ENCODE measurements at places on chromosomes 3 and 15.

GRCh38 chr3:10602769-10603768 is 97.7 kb upstream of the ATP2B2 start:
- peak; percentile 29 for DNase-seq

GRCh38 chr15:52414936-52415335 is 113.7 kb downstream of the MYO5A start:
- no peak for DNase-seq

GRCh38 chr3:148642214-148642613 is 55.5 kb upstream of the AGTR1 start:
- DNase-seq, result no peak

DNA sequence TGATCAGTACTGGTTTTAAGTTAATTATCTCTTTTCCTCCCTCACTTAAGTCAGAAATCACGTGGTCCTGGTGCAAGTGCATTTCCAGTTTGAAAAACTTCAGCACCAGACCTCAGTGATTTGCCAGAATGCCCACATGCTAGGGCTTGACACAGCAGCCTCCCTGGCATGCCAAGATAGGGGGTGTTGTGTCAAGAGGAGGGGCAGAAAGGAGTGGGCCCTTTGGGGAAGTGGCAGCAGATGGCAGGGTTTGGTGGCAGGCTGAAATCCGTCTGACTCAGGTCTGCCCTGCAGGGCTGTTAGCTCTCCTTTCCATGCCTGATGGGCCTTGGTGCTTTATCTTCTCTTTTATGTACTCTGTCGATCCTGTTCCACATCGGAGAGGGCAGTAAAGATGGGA is 23.4 kb downstream of the PXK start:
- no peak for DNase-seq

DNA sequence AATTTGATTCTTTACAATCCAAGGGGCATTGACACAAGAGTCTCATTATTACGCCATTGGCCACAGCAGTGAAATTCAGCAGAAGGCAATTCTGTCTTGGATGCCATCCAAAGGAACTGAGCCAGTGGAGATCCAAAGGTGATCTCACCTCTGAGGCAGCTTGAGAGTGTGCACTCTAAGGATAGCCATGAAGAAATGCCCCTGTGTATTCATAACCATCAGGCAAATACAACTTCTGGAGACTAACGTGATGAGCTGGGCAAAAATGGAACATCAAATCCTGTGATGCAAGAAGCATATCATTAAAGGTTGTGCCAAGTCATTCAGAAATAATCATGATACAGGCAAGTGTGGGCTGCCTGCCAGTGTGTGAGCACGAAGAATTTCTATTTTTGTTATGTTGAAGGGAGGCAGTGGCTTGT is 41.4 kb downstream of the ROBO2 start:
- DNase-seq, result no peak

GRCh38 chr15:93451265-93451664 is 362.3 kb upstream of the RGMA start:
- no peak for DNase-seq

DNA sequence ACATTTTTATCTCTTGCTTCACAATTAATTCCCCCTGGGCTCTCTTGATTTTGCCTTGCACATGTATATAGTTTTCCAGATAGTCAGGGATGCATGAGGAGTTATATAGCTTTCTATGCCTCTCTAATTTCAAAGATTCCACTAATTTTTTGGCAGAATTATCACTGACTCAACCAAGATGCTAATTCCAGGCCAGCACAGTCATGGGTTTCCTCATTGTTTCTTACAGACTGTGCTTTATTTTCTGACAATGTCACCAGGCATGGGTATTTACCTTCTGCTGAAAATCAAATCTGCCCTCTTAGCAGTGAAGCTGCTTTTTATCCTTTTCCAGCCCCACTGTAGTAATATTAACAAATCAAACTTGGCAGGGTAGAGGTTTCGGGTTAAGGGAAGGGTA is 1520.6 kb upstream of the CADM2 start:
- no peak for DNase-seq

DNA sequence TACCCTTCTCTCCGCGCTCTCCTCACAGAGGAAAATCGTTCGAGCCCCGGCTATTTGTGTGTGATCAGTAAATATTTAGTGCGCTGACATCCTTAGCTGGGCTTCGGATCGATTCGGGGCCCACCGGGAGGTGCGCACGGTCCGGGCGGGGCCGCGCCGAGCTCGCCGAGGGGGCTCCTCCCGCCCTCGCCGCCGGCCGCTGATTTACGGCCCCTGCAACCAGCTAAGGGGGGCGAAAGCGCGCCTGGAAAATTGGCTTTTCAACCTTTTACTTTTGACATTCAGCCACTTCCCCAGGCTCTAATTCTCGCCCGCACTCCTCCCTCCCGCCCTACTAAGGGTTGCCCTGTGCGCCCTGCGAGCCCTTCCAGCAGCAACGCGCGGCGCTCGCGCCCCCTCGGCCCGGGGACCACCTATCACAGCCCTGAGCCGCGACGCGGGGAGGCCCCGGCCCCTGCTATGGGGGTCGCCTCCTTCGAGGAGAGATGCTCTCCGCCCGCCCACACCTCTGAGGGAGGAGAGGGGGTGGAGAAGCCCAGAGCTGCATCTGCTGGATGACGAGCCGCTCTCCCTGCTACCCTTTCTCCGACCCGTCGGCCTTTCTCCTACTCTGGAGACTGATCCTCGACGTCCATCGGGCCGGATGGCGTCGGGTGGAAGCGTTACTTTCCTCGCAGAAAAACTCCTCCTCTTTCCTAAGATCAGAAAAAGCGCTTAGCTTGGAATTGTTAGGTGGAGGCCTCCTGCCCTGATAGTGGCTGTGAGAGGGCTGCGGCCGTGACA is 7.8 kb upstream of the NR2F2 start:
- no peak for DNase-seq

DNA sequence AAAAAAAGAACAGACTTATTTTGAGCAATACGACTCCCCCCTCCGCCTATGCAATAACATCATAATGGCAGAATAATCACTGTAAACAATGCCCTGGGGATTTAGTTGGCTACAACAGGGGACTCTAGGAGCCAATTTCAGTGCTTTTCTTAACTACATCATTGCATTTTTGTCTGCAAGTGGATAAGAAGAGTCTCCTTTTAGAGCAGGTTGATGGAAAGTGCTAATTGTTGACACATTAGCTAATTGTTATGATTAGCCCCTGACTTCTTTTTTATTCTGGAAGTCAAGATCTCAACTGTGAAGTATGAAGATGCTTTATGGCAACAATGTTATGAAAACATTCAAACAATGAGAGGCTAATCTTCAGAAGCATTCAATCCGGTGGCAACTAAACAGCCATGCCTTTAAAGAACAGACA is 121.2 kb downstream of the MECOM start:
- DNase-seq, result no peak

DNA sequence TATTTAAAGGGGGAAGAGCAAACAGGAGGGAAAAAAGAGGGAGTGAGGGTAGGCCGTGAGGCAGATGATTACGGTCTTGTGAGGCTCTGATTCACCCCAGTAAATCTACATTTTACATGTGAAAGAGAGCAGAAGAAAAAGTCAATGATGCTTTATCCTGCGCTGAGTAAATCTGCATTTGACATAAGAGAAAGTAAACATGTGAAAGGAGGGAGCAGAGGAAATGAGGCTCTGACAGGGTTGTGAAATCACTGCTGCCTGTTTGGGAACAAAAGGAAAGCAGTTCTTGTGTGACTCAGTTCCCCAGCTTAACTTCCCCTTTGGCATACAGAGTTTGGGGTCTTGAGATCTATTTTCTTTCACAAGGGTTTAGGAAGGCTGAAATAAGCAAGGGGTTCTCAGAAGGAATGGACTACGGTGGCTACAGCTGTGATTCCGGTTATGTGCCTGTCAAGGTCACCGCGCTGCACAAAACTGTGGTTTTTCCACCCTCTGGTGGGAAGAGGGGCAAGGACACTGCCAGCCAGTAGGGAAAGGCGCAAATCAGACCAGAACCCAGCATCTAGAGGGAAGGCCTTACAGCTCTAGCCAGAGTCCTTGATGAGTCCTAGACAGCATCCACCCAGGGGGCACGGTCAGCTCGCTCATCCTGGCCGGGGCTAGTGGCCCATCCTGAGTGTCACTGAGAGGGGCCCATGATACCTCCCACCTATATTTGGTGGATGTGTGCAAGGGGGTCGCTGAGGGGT is 18.9 kb upstream of the HCN4 start:
- no peak for DNase-seq

DNA sequence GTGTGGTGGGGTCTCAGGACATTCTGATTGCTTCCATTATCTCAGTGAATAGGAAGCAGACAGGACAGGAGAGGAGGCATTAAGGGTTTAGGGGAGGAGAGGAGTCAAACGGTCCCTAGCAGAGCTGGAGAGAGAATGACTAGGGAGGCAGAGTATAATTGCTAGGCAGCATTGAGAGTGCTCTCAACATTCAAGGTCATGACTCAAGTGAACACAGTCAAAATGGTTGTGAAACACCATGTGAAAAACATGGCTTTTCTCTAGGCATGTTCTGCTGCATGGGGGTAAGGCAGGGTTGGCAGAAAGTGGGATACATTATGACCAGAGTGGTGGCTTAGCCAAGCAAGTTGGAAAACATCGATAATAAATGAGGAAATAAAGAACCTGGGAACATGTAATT is 19.5 kb upstream of the HRH1 start:
- DNase-seq, result no peak
